ENCODE measurements at places on chromosomes 16 and 17. TPM values are rescaled to one million over a fixed set of nuclear protein-coding genes. Genes with fewer than 3 reads are reported as not detected.

HS3ST3A1 gene
- total RNA-seq: not detected

KRTAP16-1 gene
- total RNA-seq: not detected

ESRP2 gene
- total RNA-seq: 15.7 TPM

PABPN1L gene
- not detected for total RNA-seq

NPIPA2 gene
- not detected for total RNA-seq

KRTAP4-4 gene
- total RNA-seq: not detected
